Fibroblast of villous mesenchyme (primary cell): ENCODE measurements at places on chromosomes 12 and 14. TPM values are rescaled to one million over a fixed set of nuclear protein-coding genes. Genes with fewer than 3 reads are reported as not detected.

DNA sequence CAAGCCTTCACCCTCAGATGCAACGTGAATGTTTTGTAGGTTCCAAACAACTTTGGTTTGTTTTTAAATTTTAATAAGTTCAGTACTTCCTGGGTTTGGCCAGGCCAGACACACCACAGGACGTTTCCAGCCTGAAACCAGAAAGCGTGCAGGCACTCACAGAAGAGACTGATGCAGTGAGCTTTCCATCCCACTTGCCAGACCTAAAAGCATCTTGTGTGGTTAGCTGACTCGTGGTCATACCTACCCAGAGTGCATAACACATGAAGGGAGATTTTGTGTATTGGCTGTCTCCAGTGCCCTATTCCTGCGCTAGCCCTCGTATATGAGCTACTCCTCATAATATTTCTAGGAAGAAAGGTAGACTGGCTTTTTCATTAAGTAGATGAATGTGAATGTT, 297.3 kb upstream of the FAR2 start:
- DNase-seq = no peak

The ITGA7 gene
- 1.3 TPM in 2 replicates for total RNA-seq

GRCh38 chr12:9345171-9345570, 137.0 kb upstream of the PZP start:
- no peak for DNase-seq

GRCh38 chr12:91361864-91362263, 179.2 kb upstream of the DCN start:
- DNase-seq = peak; percentile 68

DNA sequence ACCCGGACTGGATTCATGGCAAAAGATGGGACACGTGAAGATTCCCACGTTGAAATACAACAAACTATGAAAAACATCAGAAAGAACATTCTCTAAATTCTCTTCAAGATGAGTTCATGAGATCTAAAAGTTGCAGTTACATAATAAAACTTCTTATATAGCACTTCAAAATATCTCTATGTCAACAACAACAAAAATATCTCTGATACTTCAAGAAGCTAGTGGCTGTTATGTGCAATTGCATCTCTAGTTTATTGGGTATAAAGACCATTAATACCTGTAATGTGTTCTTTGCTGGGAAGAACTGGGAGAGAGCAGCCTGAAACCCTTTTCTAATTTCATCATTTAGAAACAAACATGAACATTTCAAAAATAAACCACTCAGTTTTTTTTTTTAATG, 69.2 kb upstream of the RGS6 start:
- DNase-seq = no peak

- peak; percentile 87 for DNase-seq
These were observed 1.2 kb upstream of the NEMF start for GRCh38 chr14:49853572-49854375.

GRCh38 chr12:78018939-78019338, 188.2 kb downstream of the NAV3 start:
- peak; percentile 73 for DNase-seq

The LRRK2 gene
- total RNA-seq = 1.3 and 1.6 TPM in 2 replicates

The SOCS4 gene
- total RNA-seq = 16.1 and 26.8 TPM in 2 replicates

The CDCA3 gene
- 18.4 and 21.2 TPM in 2 replicates for total RNA-seq

DNA sequence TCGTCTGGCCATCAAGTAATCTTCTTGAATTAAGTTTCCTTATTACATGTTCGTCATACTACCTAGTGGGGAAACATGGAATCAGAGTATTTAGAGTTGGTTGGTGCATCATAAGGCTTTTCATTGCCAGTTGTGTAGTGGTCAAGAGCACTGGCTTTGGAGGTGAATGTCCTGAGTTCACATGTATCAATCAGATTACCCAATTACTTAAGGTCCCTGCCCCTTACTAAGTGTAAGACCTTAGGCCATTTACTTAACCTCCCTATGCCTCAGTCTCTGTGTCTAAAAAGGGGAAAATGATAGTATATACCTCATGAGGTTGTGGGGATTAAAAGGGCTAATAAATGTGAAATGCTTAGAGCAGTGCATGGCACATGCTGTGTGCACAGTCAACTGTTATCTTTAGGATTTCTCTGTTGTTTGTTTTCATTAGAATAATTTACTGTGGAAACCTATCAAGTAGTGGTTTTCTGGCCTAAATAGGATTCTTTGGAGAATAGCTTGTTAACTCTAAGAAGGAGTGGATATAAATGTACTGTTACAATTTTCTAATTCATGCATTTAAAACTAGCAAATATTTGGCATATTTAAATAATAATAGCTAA, 27.0 kb downstream of the MSRB3 start:
- peak; percentile 85 for DNase-seq

- DNase-seq = no peak
These were observed 68.6 kb downstream of the NUAK1 start for GRCh38 chr12:106070147-106070546.

- DNase-seq = peak; percentile 26
These were observed 125.2 kb downstream of the SLC25A21 start for GRCh38 chr14:37047226-37047625.

GRCh38 chr14:68282479-68283377, 463.1 kb downstream of the RAD51B start:
- DNase-seq = no peak

The NFE2 gene
- total RNA-seq = under 0.01 and 0.43 TPM in 2 replicates

- no peak for DNase-seq
These were observed 380.0 kb downstream of the ATP23 start for GRCh38 chr12:58321414-58321813.

GRCh38 chr12:49550693-49551252, 11.9 kb downstream of the KCNH3 start:
- DNase-seq = no peak

DNA sequence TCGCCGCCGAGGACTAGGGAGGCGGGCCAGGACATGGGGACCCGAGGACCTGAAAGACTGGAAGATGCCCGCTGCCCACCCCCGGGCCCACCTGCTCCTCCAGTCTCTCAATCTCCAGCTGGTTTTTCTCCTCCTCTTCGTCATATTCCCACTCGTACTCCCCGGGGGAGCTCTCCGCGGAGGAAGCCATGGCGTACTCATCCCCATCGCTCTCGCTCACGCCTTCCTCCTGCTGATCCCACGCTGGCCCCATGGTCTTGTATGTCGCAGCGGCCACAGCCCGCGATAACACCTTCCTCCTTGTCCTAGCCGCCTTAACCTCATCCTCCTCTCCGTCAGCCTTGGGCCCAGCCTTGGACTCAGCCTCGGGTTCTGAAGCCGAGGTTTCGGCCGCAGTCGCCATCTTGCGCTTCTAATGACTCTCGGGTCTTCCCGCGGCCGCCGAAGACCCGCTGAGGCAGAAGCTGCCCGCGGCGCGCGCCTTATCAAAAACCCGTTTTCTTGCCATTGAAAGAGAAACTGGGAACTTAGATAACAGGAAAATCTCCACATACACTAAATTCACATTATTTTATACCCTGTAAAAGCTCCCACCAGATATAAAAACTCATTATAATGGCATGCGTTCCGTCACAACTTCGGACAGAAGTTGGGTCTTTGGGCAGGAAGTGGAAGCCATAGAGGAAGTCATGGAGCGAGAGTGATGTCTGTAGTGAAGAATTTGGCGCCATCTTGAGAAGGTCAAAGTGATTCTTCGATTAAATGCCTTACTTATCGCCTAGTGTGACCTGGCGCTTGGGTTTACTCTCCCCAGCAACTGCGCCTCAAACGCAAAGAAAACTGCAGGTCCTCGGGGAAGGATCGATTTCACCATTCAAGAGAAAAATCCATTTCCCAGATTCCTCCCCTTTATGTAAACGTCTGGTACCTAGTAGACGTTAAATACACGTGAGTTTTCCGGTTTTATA, at the start of gene SART3:
Gene SART3, minus strand, starts transcription at position 422 of the 968 bp plus-strand sequence. Its CDS starts 19 bp downstream, at position 403.
- peak; percentile 89 for DNase-seq

The KCNA5 gene
- not detected in 2 replicates for total RNA-seq

- DNase-seq = no peak
These were observed 83.4 kb downstream of the PDE6H start for GRCh38 chr12:15056218-15056617.

- no peak for DNase-seq
These were observed 4.0 kb downstream of the MYH7 start for GRCh38 chr14:23431486-23431885.

The CMKLR1 gene
- total RNA-seq = 1.7 and 1.9 TPM in 2 replicates

GRCh38 chr12:51374361-51374760, 16.8 kb downstream of the GALNT6 start:
- no peak for DNase-seq

GRCh38 chr12:52900896-52901714, 3.8 kb downstream of the KRT8 start:
- no peak for DNase-seq

The KRT78 gene
- not detected in 2 replicates for total RNA-seq

The CCDC175 gene
- total RNA-seq = not detected in 2 replicates

GRCh38 chr12:66379616-66380015, 77.3 kb downstream of the HELB start:
- no peak for DNase-seq

GRCh38 chr14:73723406-73723796, 9.2 kb upstream of the PNMA1 start:
- peak; percentile 65 for DNase-seq

GRCh38 chr12:71786829-71787228, 32.2 kb downstream of the RAB21 start:
- no peak for DNase-seq

The IAPP gene
- not detected in 2 replicates for total RNA-seq

- DNase-seq = peak; percentile 70
These were observed 22.2 kb downstream of the LPCAT3 start for GRCh38 chr12:6996040-6996441.

The ERBB3 gene
- total RNA-seq = 0.32 and 1.7 TPM in 2 replicates

DNA sequence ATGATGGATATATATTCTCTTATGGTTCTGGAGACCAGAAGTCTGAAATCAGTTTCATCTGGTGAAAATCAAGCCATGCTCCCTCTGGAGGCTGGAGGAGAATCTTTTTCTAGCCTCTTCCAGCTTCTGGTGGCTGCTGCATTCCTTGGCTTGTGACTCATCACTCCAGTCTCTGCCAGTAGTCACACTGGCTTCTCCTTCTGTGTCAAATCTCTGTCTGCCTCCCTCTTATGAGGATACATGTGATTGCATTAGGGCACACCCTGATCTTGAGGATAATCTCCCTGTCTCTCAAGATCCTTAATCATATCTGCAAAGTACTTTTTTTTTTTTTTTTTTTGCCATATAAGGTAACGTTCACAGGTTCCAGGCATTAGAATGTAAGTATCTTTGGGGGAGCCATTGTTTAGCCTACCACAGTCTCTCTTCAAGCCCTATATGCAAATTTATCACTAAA, 17.7 kb downstream of the DNAL1 start:
- peak; percentile 89 for DNase-seq

The FLVCR2 gene
- 0.43 and 0.64 TPM in 2 replicates for total RNA-seq

- DNase-seq = peak; percentile 50
These were observed 35.9 kb downstream of the BBS10 start for GRCh38 chr12:76312315-76312714.

The TBC1D30 gene
- total RNA-seq = under 0.01 TPM in 2 replicates

DNA sequence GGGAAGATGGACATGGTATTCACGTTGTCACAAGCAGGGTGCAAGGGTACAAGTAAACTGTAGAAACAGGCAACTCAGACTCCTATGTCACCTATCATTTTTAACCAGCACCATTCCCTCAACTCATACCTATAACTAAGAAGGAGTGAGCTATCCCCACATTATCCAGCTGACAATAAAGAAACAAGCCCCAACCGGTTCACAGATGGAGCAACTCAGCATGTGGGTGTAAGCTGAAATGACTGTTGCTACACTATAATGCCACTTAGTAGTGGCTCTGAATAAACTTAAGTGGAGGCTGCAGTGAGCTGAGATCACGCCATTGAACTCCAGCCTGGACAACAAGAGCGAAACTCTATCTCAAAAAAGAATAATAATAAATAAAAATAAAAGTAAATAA, 829.5 kb upstream of the MDGA2 start:
- DNase-seq = no peak

The TEP1 gene
- total RNA-seq = 17.7 and 22.0 TPM in 2 replicates

DNA sequence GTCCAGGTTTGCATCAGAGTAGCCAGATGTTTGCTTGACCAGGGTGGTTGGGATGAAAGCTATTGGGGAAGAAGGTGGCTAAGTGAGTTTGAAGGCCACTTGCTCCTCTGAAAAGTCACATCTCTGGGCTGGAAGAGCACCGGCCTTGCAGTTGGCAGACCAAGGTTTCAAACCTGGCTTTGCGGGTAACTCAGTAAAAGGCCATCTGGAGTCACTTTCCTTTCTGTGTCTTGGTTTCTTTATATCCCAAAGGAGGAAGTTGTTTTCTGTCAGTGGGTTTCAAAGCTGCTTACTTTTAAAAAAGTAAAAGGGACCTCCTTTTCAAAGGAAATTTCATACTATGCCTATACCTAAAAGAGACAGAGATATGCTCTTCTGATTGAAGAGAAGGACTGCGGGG, 26.2 kb upstream of the CMA1 start:
- DNase-seq = no peak

GRCh38 chr12:43653289-43653915, 101.4 kb upstream of the ADAMTS20 start:
- peak; percentile 91 for DNase-seq

The OR4K1 gene
- total RNA-seq = not detected in 2 replicates

DNA sequence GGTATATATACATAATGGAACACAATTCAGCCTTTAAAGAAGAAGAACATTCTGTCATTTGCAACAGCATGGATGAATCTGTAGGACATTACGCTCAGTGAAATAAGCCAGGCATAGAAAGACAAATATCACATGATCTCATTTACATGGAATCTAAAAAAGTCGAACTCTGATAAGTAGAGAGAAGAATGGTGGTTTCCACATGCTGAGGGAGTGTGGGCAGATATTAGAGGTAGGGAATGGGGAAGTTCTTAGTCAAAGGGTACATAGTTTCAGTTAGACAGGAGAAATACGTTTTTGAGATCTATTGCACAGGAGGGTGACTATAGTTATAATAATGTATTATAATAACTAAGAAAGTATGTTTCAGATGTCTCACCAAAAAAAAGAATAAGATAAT, 71.4 kb downstream of the ADAMTS20 start:
- DNase-seq = no peak

GRCh38 chr14:35420036-35420811, 15.7 kb upstream of the NFKBIA start:
- DNase-seq = peak; percentile 45

The PPP1R1A gene
- total RNA-seq = not detected in 2 replicates
